ENCODE measurements at places on chromosomes 6 and 20.

GRCh38 chr6:89987830-89988229 lies 93.6 kb downstream of the GJA10 start:
- no peak for DNase-seq

- no peak for DNase-seq
Measured at GRCh38 chr20:48819821-48820648, 7.8 kb downstream of the PREX1 start.

DNA sequence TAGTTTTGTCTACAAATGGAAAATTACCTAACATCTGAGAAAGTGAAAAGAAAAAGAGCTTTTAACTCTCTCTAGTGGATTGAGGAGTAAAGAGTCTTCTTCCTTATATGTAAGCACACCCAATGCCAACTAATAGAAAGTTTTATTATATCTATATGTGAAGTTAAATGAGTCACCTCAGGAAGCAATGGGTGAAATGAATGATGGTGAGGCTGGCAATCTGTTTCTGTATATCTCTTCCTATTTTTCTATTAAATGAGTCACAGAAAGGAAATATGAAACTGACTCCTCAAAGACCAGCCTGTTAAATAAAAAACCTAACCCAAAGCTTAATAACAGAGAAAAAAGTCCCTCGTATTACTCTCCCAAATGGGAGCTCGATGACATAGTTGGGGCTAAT lies 71.3 kb downstream of the OTOR start:
- DNase-seq, result no peak

GRCh38 chr6:111461860-111462259 lies 21.2 kb downstream of the REV3L start:
- no peak for DNase-seq

DNA sequence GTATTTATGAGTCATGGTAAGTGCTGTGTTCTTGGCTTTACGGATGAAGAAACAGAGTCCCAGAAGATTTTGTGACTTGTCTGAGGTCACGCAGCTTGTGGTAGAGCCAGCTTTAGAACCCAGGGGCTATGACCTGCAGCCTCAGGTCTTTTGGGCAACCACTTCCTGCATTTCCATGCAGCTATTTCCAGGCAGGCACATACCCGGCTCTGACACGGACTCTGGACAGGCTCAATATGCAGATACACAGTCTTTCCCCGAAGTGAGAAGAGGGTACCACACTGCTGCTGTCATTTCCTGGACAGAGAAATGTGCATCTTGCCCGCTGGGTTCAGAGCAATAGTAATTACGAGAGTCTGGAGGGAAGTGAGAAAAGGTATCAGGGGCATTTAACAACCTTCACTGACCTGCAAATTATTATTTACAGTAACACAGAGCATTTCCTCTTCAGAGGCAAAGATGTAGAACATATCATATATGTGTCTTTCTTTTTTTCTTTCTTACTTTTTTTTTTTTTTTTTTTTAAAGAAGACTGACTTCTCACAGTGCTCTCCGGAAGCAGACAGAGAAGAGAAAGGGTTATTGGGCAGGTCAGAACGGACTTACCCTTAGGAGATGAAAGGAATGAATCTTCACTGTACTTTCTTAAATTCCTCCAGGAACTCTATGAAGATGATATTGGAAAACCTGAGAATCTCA lies 185.1 kb downstream of the CLIC5 start:
- DNase-seq, result no peak

GRCh38 chr20:48690888-48691287 lies 136.9 kb downstream of the PREX1 start:
- DNase-seq, result no peak
